MV-4-11 (cell line): ENCODE measurements at places on chromosomes 3 and 15.
A peak's percentile ranks its signal among the peaks of the same experiment; 100 is the strongest.

GRCh38 chr3:83633758-83634157 is 1325.0 kb upstream of the CADM2 start:
- DNase-seq: no peak

DNA sequence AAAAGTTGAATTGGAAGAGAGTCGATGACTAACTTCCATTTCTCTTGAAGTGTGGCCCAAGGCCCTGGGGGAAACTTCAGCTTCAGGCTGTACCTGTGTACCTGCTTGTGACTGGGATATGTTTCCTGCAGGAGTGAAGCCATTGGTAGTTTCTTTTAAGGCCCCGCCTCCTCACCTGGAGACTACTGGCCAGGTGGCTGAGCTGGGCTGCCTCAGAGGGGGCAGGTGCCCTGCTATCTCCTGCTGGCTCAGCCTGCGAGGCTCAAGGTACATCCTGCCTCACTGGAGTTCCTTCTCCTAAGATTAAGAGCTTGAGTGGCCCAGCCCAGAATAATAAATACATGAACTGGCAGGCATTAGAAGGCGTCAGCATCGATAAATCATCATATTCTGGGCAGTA is 121.6 kb upstream of the ROPN1 start:
- DNase-seq: no peak

DNA sequence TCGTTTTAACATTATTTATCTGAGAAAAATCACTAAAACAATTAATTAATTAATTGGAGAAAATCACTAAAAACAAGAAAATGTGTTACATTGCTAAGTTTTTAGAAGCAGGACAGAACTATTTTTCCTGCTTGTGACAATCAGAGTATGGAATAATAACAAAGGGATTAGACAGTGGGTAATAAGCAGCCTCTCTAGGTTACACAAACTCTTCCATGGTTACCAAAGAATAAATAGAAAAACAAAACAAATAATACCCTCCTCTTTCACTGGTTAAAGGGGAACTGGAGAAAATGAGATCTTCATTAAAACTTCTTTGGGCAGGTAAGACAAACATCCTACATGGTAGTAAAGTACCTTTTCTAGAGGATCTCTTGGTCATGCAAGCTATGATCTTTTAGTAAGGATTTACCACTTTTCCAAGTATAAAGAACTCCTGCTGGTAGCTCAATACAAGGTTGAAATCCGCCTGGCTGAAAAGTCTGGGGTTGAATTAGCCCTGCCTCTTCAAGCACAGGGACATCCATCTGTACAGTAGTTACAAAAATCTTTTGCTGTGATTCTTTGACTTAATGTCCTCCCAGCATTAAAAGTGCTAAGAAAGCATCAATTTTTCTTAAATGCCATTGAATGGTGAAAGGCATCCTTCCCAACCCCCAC is 2.5 kb upstream of the PLCH1 start:
- no peak for DNase-seq

DNA sequence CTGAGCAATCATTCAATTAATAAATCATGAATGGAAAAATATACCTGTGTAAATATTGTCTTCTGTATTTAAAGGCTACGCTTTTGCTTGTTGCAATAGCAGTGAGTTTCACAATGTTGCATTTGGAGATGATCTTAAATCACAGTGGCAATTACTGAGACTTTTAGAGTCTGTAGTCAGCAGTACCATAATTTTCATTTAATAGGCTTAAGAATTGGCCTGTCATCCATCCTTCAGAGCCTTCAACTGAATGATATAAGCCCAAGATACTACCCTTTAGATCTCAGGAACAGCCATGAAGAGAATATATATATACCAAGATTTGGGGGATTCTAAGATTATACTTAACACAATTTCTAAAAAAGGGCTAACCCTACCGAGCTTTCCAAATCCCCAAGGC is 458.1 kb downstream of the GBE1 start:
- DNase-seq: no peak

GRCh38 chr3:127419182-127419581 is 131.3 kb upstream of the PRR20G start:
- no peak for DNase-seq

- DNase-seq: peak; percentile 69
These were observed 4.0 kb upstream of the NR2F2 start for GRCh38 chr15:96326328-96327154.

GRCh38 chr3:183775781-183776180 is 49.6 kb downstream of the MAP6D1 start:
- DNase-seq: peak; percentile 49

GRCh38 chr3:186915806-186916796 is 14.2 kb upstream of the ST6GAL1 start:
- peak; percentile 71 for DNase-seq

GRCh38 chr3:51338632-51339031 is 46.5 kb upstream of the MANF start:
- DNase-seq: no peak
